ENCODE measurements at places on chromosomes 12 and 14.

GRCh38 chr12:85814071-85814470 is 22.1 kb downstream of the RASSF9 start:
- DNase-seq = no peak

DNA sequence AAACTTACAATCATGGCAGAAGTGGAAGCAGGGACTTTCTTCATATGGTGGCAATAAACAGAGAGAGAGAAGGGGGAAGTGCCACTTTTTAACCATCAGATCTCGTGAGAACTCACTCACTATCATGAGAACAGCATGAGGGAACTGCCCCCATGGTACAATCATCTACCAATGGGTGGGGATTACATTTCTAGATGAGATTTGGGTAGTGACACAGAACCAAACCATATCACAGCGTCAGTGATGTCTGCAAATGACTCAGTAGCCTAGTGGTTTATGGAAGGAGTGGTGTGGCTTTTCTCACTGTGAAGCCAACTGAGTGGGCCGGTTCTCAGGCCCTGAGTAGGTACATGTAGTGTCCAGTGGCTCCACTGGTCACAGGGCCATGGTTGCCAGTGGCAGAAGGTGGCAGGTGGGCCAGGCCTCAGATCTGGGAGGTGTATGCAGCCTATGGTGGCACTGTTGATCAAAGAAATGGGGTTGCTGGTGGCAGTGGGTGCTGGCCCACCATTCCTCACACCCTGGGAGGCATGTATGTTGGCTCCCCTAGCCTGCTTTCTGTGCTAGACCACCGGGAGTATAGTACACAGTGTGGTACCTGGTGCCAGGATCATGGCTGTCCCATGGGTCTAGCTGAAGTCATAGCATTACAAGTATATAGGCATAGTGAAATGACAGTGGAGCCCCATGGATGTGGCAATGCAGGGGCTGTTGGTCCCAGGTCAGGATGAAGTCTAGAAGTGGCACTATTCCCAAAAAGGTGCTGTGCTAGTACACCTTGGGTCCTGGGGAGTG is 191.9 kb downstream of the NUBPL start:
- DNase-seq = no peak

DNA sequence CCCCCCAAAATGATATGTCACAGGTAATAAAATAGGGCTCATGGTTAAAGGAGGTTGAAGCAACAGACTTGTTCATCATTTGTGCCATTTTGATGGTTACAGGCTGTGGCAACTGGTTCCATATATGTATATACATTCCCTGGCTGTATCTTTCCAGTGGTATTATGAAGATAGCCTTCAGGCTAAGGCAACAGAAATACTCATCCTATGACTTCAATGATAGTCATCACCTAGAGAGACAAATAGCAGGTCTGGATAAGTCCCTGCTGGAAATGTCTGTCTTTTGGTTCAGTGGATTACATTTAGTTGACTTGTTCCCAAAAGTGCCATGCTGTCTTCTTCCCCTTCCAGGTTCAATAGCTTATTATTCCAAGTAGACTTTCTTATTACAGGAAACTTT is 997.4 kb downstream of the FLRT2 start:
- DNase-seq = no peak

DNA sequence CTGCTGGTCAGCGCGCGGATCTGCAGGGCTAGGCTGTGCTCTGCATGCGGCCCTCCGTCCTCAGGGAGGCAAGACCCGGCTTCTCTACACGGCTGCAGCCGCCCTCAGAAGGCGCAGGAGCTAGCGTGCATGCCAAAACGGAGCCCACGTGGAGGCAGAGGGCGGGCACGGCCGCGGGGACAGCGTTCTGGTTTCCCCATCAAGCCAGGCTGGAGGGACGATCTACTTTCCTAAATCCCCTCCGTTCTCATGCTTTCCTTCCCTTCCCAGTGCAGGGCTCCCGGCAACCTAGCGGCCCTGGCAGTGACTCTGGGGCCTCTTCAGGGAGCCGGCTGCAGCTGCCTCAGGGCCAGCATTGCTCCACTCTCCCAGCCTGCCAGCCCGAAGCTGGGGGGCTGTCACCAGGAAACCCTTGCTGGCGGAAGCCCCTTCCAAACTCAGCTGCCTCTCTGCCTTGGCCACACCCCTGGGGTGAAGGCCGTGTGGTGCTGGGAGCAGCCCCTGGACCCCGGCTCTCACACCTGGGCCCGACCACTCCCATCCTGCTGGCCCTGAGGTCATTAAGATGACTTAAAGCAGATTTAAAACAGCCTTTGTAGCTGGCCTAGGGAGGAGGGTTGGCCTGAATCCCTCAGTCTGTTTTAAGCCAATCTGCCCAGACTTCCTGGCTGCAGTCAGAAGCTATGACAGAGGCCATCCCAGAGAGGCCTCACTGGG is 9.2 kb upstream of the GOLGA3 start:
- no peak for DNase-seq

- no peak for DNase-seq
These were observed 15.1 kb downstream of the AVIL start for GRCh38 chr12:57803319-57803893.

- no peak for DNase-seq
These were observed 37.5 kb upstream of the DDX11 start for GRCh38 chr12:31035967-31036665.

DNA sequence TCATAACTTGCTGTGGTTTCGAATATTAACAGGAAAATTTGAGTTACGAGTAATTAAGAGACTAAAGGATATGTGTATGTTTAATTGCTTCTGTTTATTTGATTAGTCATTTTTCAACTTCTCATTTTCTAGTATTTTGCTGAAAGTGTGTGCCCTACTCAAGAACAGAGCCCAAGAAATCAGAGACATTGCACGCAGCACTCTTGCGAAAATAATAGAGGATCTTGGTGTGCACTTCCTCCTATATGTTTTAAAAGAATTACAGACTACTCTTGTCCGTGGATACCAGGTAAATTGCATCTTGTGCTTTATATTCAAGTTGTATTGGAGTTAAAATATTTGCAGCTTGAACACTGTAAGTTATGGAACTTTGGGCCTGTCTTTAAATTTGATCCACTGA is 50.8 kb downstream of the ARL1 start:
- no peak for DNase-seq

- DNase-seq = no peak
These were observed 45.2 kb downstream of the GRIP1 start for GRCh38 chr12:66633676-66634075.

- DNase-seq = no peak
These were observed 39.8 kb downstream of the TMEM63C start for GRCh38 chr14:77221241-77221871.

GRCh38 chr12:106051853-106052531 is 86.8 kb downstream of the NUAK1 start:
- no peak for DNase-seq

DNA sequence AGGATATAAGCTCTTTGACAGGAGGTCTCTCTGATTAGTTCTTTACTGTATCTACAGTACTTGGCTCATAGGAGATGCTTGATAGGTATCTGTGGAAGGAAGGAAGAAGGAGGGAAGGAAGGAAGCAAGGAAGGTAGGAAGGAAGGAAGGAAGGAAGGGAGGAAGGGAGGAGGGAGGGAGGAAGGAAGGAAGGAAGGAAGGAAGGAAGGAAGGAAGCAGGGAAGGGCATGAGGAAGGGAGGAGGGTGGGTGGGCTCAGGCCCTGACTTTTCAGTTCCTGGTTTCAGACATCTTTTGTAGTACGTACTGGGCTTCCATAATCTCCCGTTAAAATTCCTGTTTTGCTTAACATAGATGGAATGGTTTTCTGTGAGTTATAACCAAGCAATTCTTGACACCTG is 175.0 kb upstream of the NUDT4 start:
- DNase-seq = no peak

DNA sequence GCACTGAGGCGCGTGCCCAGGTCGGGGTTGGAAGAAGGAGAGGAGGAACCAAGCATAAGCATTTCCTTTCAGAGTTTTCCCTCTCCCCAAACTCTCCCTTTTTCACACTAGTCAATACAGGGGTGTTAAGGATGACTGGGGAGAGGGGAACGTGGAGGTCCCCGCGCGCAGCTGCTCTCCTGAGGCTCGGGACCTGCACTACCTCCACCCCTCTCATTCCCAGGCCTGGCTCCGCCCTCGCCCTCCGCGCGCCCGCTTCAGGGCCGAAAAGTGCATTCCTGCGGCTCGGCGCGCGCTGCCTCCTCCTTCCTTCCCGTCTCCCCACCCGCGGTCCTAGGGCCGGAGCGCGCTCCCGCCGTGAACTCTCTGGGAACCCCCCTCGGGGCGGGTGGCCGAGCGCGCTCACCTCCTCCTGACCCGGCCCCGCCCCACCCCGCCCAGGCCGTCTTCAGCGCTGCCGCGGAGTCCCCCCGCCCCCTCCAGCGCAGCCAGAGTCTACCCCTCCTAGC is 11.3 kb downstream of the RARG start:
- DNase-seq = peak; percentile 70

DNA sequence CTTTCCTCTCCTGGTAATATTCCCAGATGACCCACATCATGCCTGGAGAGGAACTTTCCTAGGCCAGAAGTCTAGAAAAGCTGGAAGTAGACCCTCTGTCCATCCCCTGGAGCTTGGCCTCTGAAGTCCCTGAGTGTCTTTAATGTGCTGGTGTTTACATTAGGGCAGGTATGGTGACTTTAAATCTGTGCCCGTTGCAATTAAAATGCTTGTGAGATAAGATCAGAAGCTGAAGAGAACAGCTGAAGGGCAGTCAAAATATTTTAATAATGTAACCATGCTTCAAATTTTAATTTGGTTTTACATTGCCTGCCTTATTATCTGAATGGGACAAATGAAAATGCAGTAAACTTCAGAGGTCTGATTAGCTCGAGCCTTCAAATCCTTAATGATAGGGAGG is 1022.5 kb downstream of the BCL11B start:
- no peak for DNase-seq

GRCh38 chr12:78185109-78185508 is 354.4 kb downstream of the NAV3 start:
- no peak for DNase-seq

All from stimulated activated CD8-positive, alpha-beta memory T cell treated with anti-CD3 and anti-CD28 coated beads, Interleukin-15, amount 100 ng/mL, for 4 hours (primary cell).